ENCODE measurements at places on chromosomes 5 and 9.

DNA sequence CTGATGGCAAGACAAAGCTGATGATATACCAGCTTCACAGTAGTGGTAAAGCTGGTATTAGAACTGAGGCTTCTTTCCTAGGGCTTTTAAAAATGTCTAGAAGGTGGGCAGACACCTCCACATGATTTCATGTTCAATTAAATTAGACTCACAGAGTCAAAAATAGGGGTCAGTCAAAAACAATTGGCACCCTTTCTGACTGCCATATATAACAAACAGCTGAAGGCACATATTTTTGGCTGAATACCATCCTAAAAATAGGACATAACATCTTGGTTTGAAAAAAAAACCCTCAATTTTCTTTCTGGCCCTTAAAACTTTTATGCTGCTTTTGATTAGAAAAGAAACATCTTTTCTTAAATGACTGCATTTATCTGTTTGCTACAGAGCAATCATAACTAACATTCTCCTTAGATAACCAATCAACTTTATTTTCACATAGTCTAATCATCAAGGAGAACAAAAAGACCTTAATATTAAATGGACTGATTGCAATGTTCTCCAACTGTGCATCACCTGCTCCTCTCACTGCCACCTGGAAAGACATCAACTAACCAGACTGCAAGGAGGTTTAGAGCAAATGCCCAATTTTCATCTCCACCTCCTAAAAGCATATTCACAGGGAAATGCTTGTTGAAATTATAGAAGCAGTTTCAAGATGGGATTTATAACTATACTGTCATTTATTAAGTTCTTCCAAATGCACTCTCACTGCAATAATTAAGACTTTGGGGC lies 3.2 kb downstream of the SGTB start:
- DNase-seq = no peak

GRCh38 chr9:93954434-93955061 lies 607 bp downstream of the BARX1 start:
- DNase-seq = no peak

GRCh38 chr9:130028493-130029222 lies 14.3 kb downstream of the FNBP1 start:
- DNase-seq = no peak

GRCh38 chr5:78795757-78796156 lies 147.2 kb upstream of the LHFPL2 start:
- DNase-seq = no peak

DNA sequence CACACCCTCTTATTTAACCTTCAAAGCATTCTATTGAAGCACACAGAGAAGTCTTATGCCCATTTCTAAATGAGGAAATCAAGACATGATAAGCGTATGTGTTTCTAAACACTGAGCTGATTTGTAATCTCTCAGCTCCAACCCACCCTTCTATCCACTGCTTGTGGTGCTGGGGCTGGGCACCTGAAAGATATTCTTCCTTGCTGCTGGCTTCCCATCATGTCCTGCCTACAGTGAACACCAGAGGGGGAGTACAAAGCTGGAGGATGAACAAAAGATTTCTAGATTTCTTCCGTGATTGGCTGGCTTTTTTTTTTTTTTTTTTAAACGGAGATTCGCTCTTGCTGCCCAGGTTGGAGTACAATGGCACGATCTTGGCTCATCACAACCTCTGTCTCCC lies 14.4 kb downstream of the ACTL7A start:
- DNase-seq = no peak

Measured in putamen (tissue), 1 donor.